ENCODE measurements at places on chromosomes 16 and 17.

DNA sequence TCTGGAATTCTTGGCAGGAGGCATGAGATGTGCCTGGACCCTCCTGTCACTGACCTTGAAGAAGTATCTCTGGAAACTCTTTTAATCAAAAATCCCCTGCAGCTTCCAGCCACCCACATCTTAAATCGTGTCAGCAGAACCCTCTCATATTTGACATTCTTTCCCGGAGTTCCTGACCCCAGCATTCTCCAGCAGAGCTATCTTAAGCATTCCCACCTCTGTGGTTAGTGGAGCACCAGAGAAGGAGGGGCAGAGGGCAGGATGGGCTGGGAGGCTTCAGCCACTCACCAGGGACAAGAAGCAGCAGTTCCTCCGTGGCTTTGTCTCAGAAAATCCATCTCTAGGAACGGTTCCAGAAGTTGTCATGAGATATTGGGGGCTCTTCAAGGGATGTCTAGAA lies 149.9 kb downstream of the RGS9 start:
- no peak for DNase-seq

GRCh38 chr17:9755083-9755482 lies 36.3 kb downstream of the DHRS7C start:
- DNase-seq: no peak

DNA sequence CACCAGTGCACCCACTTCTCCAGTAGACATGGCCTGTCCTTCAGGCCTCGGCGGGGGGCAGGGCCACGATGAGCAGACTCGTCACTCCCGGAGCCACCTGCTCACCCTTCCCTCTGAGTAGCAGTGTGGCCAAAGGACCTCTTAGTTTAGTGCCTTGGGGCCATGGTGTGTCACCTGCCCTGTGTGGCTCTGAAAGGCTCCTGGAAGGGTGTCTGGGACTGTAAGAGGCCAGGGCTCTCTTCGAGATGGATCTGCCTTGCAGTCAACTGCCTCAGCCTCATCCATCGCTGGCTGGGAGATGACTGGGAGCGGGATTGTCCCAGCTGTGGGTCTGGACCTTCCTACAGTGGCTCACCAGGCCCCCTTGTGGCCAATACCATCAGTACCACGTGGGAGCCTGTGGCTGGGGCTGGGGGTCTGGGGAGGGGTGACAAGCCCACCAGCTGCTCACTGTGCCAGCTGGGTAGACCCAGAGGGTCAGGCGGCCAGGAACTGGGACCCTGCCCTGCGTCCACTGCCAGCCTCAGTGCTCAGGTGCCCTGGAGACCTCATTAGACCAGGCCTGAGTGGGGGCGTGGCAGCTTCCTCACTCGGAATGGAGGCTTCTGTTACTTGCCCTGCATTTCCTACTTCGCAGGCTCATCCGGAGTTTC lies 133.4 kb downstream of the OR1D5 start:
- DNase-seq: no peak

DNA sequence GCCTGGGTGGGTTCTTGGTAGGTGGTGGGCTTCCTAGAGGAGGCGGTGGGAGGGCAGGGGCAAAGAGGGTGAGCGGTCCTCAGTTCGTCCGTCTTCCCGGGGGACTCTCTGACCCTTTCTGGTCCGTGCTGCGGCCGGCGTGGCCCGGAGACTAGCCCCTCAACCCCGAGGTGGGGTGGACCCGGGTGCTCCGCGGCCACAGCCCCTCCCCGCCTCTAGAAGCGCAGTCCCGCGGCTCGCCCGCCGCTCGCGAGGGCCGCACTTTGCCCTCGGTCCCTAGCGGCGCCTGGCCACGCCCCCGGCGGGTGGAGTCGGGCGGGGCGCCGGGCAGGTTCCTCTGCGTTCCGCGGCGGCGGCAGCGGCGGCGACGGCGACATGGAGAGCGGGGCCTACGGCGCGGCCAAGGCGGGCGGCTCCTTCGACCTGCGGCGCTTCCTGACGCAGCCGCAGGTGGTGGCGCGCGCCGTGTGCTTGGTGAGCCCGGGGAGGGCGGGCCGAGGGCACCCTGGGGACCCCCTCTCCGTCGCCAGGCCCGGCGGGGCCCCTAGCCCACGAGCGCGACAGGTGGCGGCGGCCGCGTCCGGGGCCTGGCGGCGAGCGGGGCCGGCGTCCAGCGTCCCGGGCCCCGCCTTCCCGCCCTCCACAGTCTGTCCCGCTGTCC lies at the start of gene SYNGR2:
TSS of gene SYNGR2 (plus strand) at position 340 of the 661 bp plus-strand sequence. CDS start at position 376, 36 bp downstream.
- DNase-seq: peak; percentile 77

DNA sequence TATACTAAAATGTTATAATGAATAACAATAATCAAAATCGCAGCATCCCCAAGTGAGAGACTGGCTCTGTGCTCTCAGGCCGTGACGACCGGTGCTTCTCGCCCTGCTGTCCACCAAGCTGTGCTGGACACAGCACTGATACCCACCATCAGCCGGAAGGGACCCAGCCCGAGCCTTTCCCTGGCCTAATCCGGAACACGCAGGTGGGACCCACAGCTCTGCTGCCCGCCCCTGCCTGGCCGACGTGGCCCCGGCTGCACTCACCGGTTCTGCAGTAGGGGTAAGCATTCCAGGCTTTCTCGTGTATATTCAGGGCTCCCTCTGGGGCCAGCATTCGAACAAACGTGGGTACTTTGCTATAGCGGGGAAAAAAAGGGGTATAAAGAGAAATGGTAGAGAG lies 14.6 kb downstream of the PITPNA start:
- no peak for DNase-seq

GRCh38 chr17:18904482-18904881 lies 46.6 kb downstream of the PRPSAP2 start:
- DNase-seq: no peak

GRCh38 chr17:18025241-18025944 lies 13.6 kb downstream of the ATPAF2 start:
- DNase-seq: no peak

- no peak for DNase-seq
Observed at GRCh38 chr16:48003206-48003907, 152.4 kb downstream of the ABCC12 start.

- DNase-seq: no peak
Observed at GRCh38 chr17:802901-803881, 21.0 kb downstream of the MRM3 start.

DNA sequence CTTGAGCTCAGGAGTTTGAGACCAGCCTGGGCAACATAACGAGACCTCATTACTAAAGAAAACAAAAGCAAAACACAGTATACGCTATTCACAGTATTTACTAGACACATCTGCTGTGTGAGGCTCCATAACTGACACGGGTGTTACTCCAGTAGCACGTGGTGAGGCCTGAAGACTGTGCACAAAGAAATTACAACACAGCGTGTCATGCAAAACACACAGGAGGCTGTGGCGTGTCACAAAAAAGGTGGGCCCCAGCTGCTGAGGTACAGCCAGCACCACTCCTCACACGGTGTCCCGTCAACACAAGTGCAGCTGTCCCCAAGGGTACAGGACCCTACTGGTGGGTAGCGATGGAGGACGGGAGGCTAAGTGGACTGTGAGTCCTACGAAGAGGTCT lies 2.7 kb downstream of the CYBC1 start:
- DNase-seq: no peak

GRCh38 chr17:64978138-64978537 lies 58.9 kb upstream of the LRRC37A3 start:
- DNase-seq: no peak

GRCh38 chr16:81780350-81780749 lies 1.3 kb downstream of the PLCG2 start:
- no peak for DNase-seq

DNA sequence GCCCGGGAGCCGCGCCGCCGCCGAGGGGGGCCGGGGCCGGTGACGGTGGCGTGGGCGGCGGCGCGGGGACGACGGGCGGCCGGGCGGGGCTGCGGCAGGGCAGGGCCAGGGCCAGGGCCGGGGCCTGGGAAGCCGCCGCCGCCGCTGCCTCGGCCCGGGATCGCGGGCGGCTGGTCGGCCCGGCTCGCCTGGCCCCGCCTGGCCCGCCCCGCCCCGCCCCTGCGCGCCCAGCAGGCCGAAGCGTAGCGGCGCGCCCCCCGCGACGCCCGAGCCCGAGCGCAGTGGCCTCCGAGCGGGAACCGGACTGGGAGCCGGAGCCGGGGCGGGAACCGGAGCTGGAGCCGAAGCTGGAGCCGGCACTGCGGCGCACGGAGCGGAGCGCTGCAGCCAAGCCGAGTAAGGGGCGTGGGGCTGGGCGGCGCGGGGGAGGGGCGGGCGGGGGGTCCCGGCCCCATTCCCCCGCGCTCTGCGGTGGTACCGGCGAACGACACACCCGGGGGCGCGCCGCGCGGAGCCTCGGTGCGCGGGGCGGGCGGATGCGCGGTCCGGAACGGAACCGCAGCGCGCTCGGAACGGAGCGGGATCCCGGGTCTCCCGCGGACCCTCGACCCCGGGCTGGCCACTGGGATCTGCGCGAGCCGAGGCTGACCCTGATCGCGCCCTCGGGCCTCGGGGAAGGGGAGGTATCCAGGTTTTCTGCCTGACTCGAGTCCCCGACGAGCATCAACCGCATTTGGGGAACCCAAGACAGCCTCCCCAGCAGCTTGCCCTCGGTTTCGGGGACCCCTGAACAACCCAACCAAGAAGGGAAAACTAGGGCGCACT lies at the start of gene BEAN1:
TSS of gene BEAN1 (plus strand) at position 260 of the 825 bp plus-strand sequence. CDS start 10,382 bp downstream, outside the sequence.
- no peak for DNase-seq

DNA sequence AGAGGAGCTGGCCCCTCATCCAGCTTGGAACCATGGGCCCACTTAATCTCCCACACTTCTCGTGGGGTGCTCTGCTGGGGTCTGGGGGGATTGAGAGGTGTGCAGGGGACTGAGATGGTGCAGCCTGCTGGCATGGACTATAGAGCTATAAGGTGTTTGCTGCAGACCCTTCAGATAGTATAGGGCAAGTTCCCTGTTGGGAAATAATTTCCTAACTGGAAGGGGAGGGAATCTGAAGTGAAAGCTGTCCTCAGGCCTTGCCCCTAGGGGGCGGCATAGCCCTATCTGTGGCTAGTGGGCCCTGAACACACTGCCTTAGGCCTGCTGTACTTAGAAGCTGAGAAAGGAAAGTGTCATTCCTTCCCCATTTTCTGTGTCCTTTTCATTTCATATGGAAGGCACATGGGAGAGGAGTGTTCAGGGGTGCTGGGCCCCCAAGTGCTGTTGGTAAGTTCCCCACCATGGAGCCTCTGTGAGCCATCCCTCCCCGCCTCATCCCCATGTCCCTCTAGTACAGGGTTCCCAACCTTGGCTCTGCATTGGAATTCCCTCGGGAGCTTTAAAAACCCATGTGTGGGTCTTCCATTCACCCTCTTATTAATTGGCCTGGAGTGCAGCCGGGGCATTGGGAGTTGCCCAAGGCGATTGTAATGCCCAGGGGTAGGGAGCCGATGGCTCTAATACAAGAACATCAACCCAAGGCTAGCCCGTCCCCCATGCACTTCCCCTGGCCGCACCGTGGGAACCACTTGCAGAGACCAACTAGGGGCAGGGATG lies 19.7 kb downstream of the GOSR2 start:
- DNase-seq: no peak
